Activated gamma-delta T cell treated with Interleukin-2 at 50 U/mL for 16 hours (primary cell): ENCODE measurements at places on chromosomes 7 and 10.

DNA sequence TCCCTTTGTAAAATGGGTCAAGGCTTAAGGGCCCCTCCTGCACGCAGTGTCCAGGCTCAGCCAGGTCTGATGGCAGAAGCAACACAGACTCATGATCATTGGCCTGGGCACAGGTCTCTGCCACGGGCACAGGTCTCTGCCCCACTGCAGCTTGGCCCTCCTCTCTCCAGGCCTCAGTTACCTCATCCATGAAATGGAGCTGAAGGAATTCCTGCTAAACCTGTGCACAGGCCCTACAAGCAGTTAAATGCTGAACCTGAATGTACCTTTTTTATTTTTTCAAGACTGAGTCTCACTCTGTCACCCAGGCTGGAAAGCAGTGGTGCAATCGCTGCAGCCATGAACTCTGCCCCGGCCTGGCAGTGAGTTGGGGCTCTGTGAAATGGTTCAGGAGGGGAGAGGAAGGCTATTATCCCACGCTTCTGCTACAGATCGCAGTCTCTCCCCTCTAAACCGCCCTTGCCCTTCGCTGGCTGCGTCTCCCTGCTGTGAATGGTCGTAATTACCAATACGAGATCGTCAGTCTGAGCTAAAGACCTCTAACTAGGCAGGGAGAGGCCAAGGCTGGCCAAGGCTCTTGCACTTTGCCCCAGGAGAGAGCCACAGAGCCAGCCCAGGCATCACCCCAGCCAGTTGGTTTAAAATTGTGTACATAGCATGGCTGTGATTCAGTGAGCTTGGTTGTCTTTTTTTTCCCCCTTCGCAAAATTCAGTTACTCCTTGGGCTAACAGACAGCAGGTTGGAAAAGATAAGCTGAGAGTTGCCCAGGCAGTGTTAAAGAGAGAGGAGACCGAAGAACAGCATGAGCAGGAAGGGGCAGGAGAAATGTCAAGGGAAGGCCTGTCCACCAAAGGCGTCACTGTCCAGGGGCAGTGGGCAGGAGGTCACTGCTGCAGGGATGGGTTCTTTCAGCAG is 93.0 kb upstream of the KCTD7 start:
- no peak for DNase-seq

DNA sequence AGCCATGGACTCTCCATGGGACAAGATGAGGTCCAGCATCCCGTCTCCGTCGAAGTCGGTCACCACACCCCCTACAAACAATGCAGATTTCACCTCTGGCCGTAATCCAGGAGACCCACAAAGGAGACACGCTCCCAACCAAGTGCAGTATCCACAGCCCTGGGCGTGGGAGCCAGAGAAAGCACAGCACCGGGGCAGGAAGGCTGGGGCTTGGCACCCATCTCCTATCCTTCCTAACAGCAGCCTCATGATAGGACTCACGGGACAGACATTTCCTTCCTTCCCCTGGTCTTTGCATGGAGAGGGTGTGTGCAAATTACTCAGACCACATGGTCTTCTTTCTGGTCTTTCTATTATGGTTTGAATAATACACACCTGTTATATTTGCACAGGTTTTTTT is 46.3 kb downstream of the GOLGA7B start:
- no peak for DNase-seq

DNA sequence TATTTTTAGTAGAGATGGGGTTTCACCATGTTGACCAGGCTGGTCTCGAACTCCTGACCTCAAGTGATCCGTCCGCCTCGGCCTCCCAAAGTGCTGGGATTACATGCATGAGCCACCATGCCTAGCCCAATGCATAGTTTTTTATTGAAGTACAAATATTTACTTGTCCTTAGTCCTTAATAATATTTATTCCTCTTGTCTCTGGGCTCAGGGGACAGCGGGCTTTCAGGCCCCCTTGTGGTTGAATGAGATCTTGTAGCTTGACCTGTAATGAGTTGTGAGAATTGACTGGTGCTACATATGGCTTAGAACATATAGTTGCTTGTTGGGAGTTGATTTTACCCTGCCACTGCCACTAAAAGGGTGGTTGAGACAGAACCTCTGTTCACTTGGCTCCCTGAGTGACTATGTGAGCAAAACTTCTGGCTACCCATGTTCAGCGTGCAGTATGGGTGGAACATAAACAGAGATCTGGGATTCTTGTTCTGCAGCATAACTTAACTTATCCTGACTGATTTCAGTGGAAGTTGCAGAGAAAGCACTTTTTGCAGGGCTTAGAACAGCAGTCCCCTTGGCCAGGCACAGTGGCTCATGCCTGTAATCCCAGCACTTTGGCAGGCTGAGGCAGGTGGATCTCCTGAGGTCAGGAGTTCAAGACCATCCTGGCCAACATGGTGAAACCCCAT is 14.9 kb downstream of the CCL26 start:
- DNase-seq: no peak

GRCh38 chr7:128164061-128164954 is 76.8 kb upstream of the LEP start:
- no peak for DNase-seq

- DNase-seq: no peak
Observed at GRCh38 chr10:101224060-101224909, 5.0 kb downstream of the LBX1 start.

- no peak for DNase-seq
Observed at GRCh38 chr10:42959833-42960232, 117.0 kb upstream of the RET start.

DNA sequence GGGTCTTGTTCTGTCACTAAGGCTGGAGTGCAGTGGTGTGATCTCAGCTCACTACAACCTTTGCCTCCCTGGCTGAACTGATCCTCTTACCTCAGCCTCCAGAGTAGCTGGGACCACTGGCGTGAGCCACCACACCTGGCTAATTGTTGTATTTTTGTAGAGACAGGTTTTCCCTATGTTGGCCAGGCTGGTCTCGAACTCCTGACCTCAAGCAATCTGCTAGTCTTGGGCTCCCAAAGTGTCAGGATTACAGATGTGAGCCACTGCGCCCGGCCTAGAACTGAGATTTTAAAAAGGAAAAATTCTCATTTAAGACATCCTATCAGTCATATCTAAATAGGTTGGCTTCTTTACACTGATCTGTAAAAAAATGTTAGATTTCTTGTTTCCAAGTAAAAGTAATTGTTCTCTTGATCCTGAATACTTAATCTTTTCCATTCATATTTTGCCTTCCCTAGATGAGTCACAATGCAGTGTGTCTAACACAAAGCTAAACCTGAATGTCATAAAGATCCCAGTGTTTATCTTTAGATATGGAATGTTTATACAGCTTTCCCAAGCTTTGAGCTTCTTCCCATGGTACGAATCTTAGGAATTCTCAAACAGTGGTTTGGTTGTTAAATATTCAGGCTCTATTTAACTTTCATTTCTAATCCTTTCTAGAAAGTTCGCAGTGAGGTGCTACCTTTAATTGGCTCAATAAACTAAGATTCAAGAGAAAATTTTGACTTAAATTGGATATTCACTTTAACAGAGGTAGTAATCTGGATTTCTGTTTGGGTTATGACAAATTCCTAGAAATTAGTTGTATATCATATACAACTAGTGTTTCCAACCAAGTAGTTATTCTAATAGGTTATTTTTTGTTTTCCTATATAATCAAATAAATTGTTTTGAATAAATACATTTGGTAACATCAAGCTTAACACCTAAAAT is 12.1 kb upstream of the LAMB1 start:
- DNase-seq: no peak

- no peak for DNase-seq
Observed at GRCh38 chr7:142001163-142001874, 5.6 kb downstream of the MGAM start.

DNA sequence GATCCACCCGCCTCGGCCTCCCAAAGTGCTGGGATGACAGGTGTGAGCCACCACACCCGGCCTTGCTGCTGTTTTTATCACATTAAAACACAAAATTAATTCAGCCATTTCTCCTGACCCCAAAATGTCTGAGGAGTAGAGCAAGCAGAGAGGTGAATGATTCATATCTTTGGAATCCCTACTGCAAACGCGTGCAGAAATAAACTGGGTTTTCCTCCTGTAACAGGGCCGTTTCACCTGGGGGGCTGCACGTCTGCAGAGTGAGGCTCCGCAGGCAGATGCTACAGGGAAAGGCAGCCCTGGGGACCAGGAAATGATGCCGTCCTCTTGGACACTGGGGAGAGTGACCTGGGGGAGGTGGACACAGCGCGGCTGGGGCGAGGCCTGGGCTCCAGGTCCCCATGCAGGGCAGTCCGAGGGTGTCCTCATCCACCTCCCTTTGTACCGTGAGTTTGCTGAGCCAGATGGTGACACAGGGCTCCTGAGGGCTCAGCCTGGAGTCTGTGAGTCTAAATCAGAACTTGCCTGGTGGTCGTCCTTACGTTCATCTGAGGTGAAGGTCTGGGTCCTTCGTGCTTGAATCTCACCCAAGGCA is 41.9 kb downstream of the PDGFA start:
- no peak for DNase-seq

DNA sequence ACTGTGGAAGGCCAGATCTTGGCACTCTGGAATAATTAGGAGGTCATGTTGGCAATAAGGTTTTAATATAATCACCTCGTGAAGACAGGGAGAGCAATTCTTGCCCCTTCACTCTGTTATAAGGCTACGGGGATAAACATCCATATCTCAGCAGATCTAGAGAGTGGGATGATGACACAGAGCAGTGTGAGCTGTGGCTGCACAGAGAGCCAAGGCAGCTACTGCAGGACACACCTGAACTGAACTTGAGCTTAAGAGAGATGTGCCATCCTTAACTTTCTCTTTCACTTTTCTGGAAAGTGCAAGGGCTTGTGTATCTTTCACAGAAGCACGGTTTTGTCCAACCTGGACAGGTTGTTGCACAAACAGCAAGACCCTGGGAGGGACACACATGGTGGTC is 174.7 kb downstream of the GATA3 start:
- DNase-seq: no peak
